ENCODE measurements at places on chromosomes 1 and 21. TPM values are rescaled to one million over a fixed set of nuclear protein-coding genes. Genes with fewer than 3 reads are reported as not detected.

Gene UBE2U
- not detected for total RNA-seq

Gene AP4B1
- total RNA-seq = 8.3 TPM

Gene TFF3
- 5.0 TPM for total RNA-seq

Gene MTMR11
- 9.6 TPM for total RNA-seq

Gene MYCL
- total RNA-seq = 1.3 TPM

- no peak overlapping the region for H3K27ac ChIP-seq
- H3K4me1 ChIP-seq = no peaks in the 10 kb centered on the region
- no peak for DNase-seq
- no peak overlapping the region for H3K4me3 ChIP-seq
Measured at GRCh38 chr21:35404247-35404646, 355.1 kb upstream of the RUNX1 start.

- no peak for DNase-seq
- no peak overlapping the region for H3K4me3 ChIP-seq
- H3K36me3 ChIP-seq = no peaks in the 10 kb centered on the region
- H3K27me3 ChIP-seq = no peaks in the 10 kb centered on the region
Measured at GRCh38 chr1:205688171-205689080, 8.1 kb upstream of the SLC45A3 start.

DNA sequence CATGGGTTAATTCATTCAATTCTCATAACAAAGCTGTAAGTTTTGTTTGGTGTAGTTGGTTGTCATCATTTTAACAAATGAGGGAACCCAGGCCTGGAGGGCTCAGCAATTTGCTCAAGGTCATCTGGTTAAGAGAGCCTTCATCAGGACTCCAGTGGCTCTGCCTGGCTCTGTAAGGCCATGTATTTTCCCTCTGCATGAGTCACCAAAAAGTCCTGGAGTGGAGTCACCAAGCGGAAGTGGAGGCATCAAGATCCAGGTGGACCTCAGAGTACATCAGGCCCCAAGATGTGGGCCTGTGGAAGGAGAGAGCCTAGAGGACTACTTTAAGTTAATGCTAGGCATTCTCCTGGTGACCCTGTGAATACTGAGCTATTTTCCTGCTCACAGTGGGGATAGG lies 30.0 kb upstream of the RBM15 start:
- no peak overlapping the region for H3K27ac ChIP-seq
- no peaks in the 10 kb centered on the region for H3K27me3 ChIP-seq
- no peaks in the 10 kb centered on the region for H3K4me1 ChIP-seq
- no peaks in the 10 kb centered on the region for H3K36me3 ChIP-seq

- H3K27me3 ChIP-seq = no peaks in the 10 kb centered on the region
- no peaks in the 10 kb centered on the region for H3K36me3 ChIP-seq
- H3K4me3 ChIP-seq = no peak overlapping the region
Measured at GRCh38 chr1:201724039-201724765, 104.8 kb upstream of the IPO9 start.

GRCh38 chr1:110464340-110464739 lies 13.4 kb downstream of the PROK1 start:
- H3K4me1 ChIP-seq = no peaks in the 10 kb centered on the region
- no peaks in the 10 kb centered on the region for H3K36me3 ChIP-seq
- DNase-seq = no peak
- H3K27me3 ChIP-seq = no peaks in the 10 kb centered on the region

DNA sequence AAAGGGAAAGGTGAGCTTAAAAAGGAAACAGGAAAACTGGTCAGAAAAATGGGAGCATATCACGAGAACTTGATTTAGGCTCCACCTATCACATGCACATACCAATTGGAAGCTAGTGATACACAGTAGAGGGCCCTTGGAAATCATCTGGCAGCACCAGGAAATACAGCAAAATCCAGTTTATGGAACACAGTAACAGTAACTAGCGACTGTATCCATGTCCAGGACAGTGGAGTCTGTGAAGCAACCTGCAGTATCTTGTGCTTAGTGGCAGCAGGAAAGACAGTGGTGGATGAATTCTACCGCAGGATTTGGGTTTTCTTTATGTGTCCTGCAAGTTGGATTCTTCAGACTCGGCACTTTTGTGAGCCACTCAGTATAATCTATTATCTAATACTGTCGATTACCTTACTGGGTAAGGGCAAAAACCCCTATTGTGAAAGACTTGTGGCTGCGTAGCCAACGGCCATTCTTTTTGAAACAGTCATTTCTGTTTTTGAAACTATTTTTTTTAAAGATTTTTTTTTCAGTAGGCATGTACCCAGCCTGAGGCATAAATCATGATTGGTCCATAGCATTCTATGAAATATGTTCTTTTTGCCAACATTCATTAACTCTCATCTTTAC lies 1.6 kb upstream of the KDM4A start:
- H3K4me3 ChIP-seq = no peak overlapping the region
- DNase-seq = no peak
- H3K36me3 ChIP-seq = peaks cover 2% of the 10 kb centered on the region
- H3K27me3 ChIP-seq = no peaks in the 10 kb centered on the region
- H3K27ac ChIP-seq = no peak overlapping the region

DNA sequence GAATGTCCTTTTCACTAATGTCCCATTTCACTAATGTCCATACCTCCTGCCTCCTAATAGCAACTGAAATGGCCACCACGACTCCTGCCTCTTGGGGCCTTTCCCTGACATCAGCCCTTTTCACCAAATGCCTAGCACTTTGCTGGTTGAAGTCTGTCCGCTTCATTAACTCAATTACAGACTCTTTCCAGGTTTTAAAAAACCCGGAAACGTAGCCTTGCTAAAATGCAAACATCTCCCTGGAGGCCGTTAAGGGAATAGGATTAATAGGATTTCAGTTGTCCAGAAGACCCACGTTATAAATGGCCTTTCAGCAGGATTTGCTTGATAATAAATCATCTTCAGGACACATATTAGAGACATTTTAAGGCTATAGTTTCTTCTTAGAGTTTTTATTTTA lies 25.7 kb upstream of the ERO1B start:
- no peak overlapping the region for H3K4me3 ChIP-seq
- no peaks in the 10 kb centered on the region for H3K4me1 ChIP-seq
- no peaks in the 10 kb centered on the region for H3K27me3 ChIP-seq
- DNase-seq = no peak
- H3K27ac ChIP-seq = no peak overlapping the region
- no peaks in the 10 kb centered on the region for H3K36me3 ChIP-seq

GRCh38 chr1:6652986-6653385 lies 28.3 kb downstream of the THAP3 start:
- no peak for DNase-seq
- H3K4me1 ChIP-seq = peaks cover 4% of the 10 kb centered on the region
- H3K27me3 ChIP-seq = no peaks in the 10 kb centered on the region
- H3K4me3 ChIP-seq = no peak overlapping the region
- H3K36me3 ChIP-seq = peaks cover 31% of the 10 kb centered on the region
- no peak overlapping the region for H3K27ac ChIP-seq

DNA sequence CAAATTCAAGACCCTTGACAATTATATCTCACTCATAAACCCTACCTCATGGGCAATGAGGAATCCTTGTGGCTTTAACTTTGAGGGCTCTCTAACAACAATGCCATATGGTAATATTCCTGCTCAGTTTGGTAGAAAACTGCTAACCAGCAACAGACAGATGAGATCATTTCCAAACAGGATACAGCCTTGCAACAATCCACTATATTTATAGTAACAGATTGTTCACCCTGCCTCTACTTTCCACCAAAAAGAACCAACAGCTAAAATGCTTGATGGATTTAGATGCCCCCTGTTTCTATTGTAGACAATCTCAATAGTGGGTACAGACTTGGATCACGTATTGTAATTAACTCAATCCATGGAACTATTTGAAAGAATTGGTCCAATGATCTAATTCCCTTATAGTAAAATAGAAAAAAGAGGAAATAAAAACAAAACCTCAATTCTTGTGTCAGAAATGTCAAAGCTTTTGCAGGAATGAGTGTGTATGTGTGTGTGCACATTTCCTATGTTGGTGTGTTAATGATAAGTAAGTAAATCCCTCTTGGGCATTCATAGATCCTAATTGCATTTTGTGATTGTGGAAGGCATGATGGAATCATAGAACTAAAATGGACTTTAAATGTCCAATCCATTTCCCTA lies 100.0 kb upstream of the EDEM3 start:
- no peaks in the 10 kb centered on the region for H3K27me3 ChIP-seq
- DNase-seq = no peak
- no peaks in the 10 kb centered on the region for H3K4me1 ChIP-seq
- no peak overlapping the region for H3K27ac ChIP-seq

- no peak overlapping the region for H3K4me3 ChIP-seq
- H3K27ac ChIP-seq = no peak overlapping the region
- no peak for DNase-seq
- no peaks in the 10 kb centered on the region for H3K4me1 ChIP-seq
Measured at GRCh38 chr1:25889470-25889869, 14.0 kb upstream of the PAQR7 start.

GRCh38 chr1:228812961-228813360 lies 77.7 kb downstream of the RHOU start:
- H3K27ac ChIP-seq = no peak overlapping the region
- H3K27me3 ChIP-seq = no peaks in the 10 kb centered on the region
- H3K36me3 ChIP-seq = no peaks in the 10 kb centered on the region

All from right atrium auricular region (tissue), 2 donors.